ENCODE measurements at places on chromosomes 5 and 9. TPM values are rescaled to one million over a fixed set of nuclear protein-coding genes. Genes with fewer than 3 reads are reported as not detected.

The BAAT gene
- 0.08 TPM for total RNA-seq

The PAPPA gene
- not detected for total RNA-seq

The PCDHGB3 gene
- 0.66 TPM for total RNA-seq

The FST gene
- total RNA-seq = 0.31 TPM

The IL31RA gene
- total RNA-seq = 0.80 TPM

The ATP10B gene
- total RNA-seq = not detected

The INSYN2B gene
- not detected for total RNA-seq

The PCDHA9 gene
- not detected for total RNA-seq

The GPR150 gene
- 0.22 TPM for total RNA-seq

The TIMD4 gene
- total RNA-seq = 27.3 TPM

The SURF6 gene
- 29.0 TPM for total RNA-seq

The RNF208 gene
- total RNA-seq = 9.3 TPM

The TAF11L5 gene
- not detected for total RNA-seq

The PLAC8L1 gene
- 0.37 TPM for total RNA-seq

The NLN gene
- 24.4 TPM for total RNA-seq

The PPP2CA gene
- total RNA-seq = 181 TPM

The NME5 gene
- total RNA-seq = not detected

The AHRR gene
- 23.7 TPM for total RNA-seq

The NR2F1 gene
- not detected for total RNA-seq

The SLC34A1 gene
- 0.26 TPM for total RNA-seq

The TGFBI gene
- not detected for total RNA-seq

The SHC3 gene
- not detected for total RNA-seq

The SLC34A3 gene
- not detected for total RNA-seq
